ENCODE measurements at places on chromosomes 3 and 15. TPM values are rescaled to one million over a fixed set of nuclear protein-coding genes. Genes with fewer than 3 reads are reported as not detected.

The PIERCE2 gene
- polyA plus RNA-seq: not detected

The PHLDB2 gene
- polyA plus RNA-seq: 11.2 TPM

The ZNF662 gene
- polyA plus RNA-seq: not detected

The LEKR1 gene
- not detected for polyA plus RNA-seq
